ENCODE measurements at places on chromosomes 7 and 10. TPM values are rescaled to one million over a fixed set of nuclear protein-coding genes. Genes with fewer than 3 reads are reported as not detected.

Gene USP6NL
- total RNA-seq: 23.2 TPM

DNA sequence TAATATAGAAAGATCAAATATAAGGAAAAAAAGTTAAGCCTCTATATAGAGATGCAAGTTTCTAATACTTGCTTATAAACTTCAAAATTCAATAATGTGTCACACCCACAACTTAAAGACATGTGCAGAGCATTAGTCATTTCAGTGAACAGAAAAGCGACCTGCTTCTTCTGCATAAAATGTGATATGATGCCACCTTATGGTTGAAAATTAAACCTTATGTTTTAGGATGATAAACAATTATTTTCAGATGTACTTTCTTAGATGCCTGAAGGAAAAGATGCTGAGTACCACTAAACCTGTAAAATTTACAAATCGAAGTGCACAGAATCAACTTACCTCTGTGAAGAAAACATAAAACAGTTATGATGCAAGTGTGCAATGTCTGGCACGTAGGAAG, 96.0 kb downstream of the MTERF1 start:
- no peak for DNase-seq

DNA sequence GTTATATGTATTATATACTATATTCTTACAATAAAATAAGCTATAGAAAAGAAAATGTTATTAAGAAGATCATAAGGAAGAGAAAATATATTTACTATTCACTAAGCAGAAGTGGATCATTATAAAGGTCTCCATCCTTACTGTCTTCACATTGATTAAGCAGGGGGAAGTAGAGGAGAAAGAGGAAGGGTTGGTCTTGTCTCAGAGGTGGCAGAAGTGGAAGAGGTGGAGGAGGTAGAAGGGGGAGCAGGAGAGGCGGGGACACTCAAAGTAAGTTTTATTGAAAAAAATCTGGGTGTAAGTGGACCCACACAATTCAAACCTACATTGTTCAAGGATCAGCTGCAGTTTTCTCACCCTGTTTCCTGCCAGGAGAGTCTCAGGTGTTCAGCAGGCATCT, 28.9 kb upstream of the ERCC6 start:
- DNase-seq: no peak

GRCh38 chr10:66629996-66630395, 295.8 kb upstream of the LRRTM3 start:
- DNase-seq: no peak

GRCh38 chr10:89384474-89385340, 6.9 kb downstream of the IFIT1B start:
- DNase-seq: no peak

Gene PLEKHS1
- total RNA-seq: 25.7 TPM

GRCh38 chr10:114307731-114308130, 68.7 kb downstream of the VWA2 start:
- no peak for DNase-seq

GRCh38 chr7:24406789-24407299, 122.9 kb downstream of the NPY start:
- DNase-seq: no peak

- DNase-seq: no peak
Measured at GRCh38 chr10:59234816-59235429, 58.5 kb downstream of the PHYHIPL start.

GRCh38 chr10:11707624-11708350, 34.4 kb upstream of the ECHDC3 start:
- DNase-seq: no peak

DNA sequence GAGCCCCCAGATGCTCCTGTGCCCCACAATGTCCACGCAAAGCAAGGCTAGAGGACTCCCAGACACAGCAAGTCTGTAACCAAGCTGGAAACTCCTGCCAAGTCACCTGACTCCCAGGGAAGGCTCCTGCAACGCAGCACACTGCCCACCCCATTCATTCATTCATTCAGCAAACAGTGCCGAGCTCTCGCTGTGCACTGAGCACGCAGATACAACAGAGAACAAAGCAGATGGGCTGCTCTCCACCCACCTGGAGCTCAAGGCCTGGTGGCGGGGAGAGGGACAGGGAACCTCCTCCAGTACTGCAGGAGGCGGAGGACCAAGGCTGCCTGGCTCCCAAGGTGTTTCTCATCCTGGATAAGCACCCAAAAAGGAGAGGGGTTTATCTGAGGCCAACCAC, 8.6 kb downstream of the KCNH2 start:
- DNase-seq: no peak

- no peak for DNase-seq
Measured at GRCh38 chr7:946256-946996, 8.1 kb downstream of the ADAP1 start.

GRCh38 chr7:110090110-110090820, 1000.7 kb upstream of the LRRN3 start:
- DNase-seq: no peak

All from ureter (tissue), 1 donor.